CD4-positive, alpha-beta T cell treated with Interferon alpha-2 for 1 hour (primary cell): ENCODE measurements at places on chromosomes 4 and X.
A peak's percentile ranks its signal among the peaks of the same experiment; 100 is the strongest.

- DNase-seq, result no peak
Measured at GRCh38 chrX:19760345-19760744, 127.1 kb downstream of the SH3KBP1 start.

GRCh38 chr4:15587649-15588048 is 67.5 kb downstream of the FBXL5 start:
- DNase-seq, result no peak

DNA sequence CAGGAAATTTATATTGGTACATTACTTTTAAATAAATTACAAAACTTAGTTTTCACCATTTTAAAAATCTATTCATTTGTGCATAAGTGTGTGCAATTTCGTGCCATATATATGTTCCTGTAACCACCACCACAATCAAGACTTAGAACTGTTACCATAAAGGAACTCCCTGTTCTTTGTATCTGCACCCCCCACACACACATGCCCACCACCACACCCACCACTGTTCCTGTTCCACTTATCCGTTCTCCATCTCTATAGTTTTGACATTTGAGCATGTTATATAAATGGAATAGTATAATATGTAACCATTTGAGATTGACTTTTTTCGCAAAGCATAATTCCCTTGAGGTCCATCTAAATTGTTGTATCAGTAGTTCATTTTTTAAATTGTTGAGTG is 73.7 kb downstream of the TAF1 start:
- no peak for DNase-seq

- peak; percentile 52 for DNase-seq
Measured at GRCh38 chrX:154351183-154352011, 23.0 kb downstream of the FLNA start.

DNA sequence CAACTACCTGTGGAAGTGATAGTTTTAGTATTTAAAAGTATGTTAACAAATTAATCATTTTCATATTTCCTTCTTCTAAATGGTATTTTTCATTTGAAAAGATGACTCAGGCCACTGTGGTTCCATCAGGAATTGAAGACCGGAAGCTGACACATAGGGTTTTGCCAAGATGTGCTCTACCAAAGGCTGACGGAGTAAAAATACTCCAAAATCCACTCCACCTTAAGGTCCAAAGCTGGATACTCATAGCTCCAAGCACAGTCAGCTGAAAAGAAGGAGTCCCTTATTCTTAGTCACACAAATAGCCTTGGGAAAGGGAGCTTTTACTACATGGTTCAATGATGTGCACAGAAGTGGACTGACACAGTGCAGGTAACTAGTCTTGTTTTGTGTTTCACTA is 472.0 kb downstream of the ARAP2 start:
- DNase-seq, result no peak

DNA sequence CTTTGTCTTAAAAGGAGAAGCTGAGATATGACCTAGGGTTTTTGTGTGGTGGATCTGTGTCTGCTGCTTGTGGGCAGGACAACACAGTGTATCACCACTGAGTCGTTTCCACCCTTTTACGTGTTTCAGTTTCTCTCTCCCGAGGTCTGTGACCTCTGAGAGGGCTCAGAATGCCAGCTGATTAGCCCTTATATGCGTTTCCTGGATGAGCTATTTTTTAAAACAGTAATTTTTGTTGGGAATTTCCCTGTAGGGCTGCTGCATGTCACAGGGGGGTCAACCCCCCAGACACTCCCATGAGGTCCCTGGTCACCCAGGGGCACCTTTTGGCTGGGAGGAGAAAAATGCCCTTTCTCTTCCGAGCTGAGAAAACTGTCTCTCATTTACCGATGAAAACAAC is 170.4 kb upstream of the CASK start:
- no peak for DNase-seq

DNA sequence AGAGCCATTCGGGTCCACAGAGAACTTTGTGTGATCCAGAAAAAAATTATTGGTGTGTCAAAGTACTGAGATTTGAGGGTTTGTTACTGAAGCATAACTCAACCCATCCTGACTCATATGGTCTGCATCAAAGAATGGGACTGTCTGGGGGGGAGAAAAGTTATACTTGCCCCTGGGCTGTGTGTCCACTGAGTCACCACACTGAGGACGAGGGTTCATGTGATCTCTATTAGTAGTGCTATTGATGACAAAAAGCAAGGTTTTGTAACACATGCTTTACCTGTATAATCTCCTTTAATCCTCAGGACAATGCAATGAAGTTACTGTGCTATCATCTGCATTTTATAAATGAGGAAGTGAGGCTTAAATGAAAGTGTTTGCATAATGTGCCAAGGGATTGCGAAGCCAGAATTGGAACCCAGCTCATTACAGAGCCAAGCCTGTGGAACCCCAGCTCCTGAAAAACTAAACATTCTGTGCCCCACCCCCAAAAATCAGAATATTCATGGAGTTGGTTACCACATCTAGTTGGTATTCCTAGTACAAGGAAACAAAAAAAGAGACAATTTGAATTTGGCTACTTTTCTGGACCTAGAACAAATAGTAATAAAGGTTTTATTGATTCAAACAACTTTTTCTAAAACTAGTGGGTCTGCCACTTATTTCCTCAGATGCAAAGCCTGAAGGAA is 31.2 kb downstream of the CCDC149 start:
- no peak for DNase-seq

DNA sequence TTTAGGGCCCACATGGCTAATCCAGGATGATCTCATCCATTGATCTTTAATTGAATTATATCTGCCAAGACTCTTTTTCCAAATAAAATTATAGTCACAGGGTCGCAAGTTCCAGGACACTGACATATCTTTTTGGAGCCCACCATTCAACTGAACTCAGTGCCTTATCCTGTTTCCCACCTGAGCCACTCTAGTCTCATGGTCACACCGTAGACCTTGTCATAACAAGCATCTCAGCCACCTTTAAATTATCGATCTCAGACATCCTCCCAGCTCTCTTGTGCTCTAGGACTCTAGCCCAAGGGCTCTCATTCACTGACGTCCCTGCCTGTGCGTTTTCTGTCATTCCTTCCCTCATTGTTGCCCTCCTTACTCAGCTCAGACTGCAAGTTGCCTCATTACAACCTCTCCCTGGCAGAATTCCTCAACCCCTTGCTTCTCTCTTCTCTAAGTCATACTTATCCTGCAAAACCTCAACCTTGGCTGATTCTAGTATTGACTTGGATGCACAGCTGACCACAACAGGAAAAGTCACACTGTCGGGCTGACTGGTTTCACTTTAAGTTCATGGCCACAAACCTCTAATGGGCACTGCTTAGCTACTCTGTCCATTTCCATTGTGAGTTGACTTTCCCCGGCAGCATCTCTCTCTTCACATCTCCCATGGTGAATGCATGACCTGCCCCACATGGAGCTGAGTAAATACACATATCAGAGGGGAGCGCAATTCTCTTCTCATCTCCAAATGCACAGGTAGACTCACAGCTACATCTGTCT is 91.0 kb upstream of the TRIM2 start:
- peak; percentile 23 for DNase-seq

DNA sequence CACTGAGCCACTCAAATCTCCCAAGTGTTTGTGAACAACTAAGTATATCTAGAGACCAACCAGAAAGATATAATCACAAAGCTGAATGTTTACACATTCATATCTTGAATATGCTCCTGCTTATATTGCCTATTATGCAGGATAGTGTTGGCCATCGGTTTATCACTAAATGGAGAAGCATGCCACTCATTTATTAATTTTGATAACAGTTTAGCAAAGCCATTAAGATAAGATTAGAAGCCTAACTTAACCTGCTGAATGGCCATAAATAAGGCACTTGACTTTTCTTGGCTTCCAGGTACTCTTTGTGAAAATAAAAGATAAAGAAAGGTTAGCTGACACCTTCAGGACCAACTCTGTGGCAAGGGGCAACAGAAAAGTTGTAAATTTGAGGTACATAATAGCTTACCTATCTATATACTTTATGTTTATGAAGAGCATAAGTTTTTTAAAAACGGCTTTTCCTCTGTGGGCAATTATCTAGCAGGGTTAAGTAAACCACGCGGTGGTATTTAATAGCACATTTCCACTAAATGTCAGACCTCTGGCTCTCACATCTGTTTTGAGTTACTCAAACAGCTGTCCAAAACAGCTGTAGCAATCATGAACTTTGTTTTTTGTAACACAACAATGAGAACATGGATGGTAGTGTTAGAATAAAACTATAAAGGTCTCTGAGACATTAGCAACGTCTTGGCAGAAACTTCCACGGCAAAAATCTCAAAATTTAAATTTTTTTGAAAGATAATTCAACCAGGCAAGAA is 58.8 kb upstream of the FTHL17 start:
- no peak for DNase-seq

DNA sequence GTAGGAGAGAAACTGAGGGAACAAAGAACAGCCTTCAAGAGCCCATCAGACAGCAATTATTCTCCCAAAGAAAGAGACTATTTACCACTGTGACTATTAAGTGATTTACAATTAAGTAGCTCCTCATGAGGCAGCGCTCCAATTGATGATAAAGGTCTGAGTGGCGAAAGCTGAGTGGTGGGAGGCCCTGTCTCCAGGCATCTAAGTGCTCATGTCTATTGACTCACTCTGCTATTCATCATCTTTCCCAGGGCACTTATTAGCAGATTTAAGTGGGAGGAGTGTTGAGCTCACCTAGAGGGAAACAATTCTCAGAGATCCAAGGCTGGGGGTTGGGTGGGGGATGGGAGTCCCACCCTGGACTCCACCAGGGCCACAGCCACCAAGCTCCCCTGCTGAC is 23.3 kb downstream of the AMER1 start:
- DNase-seq, result no peak

DNA sequence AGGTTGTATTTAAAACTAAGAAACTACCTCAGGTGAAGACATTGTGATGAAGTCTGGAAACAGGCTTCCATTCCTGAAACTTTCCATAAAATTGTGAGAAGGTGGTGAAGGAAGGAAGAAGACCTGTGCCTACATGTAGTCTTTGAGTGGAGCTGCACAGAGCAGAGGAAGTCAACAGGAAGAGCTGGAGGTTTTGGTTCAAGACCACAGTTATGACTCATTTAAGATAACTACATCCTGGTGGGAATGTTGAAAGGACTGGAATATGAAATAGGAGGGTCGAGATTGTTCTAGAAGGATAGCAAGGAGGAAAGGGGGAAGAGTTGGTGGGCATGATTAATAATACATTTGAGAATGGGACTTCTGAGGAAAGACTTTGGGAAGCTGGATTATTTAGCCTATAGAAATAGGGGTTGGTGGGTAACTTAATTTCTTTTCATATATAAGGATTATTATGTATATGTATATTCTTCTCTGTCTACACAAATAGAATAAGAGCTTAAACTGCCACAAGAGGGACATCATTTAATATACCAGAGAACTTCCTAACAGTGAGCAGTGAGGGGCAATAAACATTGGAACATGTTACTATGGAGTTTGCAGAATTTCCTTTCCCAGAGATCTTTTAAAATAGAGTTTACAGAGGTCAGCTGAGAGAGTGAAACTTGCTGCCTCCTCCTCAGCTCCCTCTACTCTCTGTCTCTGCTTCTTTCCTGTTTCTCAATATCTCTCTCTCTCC is 23.5 kb downstream of the AWAT2 start:
- DNase-seq, result no peak

DNA sequence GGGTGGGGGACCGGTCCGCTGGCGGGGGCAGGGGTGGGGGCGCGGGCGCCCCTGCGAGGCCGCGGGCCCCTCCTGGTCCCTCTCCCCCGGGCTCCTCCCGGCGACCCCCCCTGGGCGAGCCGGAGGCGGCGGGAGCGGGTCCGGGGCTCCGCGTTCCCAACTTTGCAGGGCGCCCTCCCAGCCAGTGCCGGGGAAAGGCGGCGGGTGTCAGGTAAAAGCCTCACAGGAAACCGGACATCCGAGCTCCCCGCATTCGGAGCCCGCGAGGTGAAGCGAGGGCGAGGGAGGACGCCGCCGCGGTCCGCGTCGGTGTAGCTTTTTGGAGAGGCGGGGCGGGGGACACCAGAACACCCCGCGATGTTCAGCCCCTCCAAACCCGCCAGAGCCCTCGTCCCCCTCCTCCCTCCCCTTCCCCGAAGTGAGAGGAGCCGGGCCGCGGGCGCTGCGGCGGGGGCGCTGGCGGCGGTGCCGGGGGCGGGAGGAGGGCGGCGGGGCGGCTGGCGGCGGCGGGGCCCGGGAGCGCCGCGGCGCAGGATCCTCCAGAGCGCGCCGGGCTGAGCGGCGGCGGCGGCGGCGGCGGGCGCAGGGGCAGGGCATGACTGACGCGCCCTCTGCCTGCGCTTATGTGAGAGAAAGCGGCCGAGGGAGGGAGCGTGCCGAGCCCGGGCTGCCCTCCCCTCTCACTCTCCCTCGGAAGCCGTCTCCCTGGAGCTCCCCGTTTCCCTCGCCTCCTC is at the start of gene VEGFC:
VEGFC (minus strand) TSS at position 597 of the 734 bp plus-strand sequence. CDS start 611 bp downstream, outside the sequence.
- DNase-seq, result no peak

DNA sequence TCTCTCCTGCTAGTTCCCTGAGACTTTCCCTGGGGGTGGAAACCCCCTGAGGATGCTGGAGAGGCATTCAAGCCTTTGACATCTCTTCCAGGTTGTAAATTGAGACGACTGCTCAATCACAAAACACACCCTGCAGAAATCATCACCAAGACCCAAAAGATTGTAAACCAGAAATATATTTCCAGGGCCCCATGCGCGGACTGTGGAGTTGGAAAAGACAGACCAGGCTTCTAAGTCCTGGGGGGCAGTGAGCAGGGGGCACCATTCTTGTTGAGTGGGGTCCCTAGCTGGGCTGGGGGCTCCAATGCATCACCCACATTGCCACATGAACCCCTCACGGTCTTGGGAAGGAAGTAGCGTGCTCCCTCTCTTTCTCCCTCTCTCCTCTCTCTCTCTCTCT is 87.9 kb upstream of the C4orf50 start:
- no peak for DNase-seq

DNA sequence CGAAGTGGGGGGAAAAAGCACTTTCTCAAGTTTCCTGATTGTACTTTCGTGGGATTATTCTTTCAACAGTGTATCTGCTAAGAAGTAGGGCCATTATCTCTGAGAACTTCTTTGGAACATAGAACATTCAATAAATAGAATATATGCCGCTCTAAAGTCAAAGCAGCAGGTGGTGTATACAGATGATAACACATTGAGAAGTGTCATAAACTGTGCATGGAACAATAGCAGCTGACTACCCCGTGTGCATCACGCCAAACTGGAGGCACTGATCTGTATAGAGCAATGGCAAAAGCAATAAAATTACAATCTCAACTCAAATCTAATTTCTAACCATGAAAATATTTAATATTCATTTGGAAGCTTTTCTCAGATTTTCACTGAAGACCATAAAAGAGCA is 175.3 kb downstream of the DCTD start:
- no peak for DNase-seq

DNA sequence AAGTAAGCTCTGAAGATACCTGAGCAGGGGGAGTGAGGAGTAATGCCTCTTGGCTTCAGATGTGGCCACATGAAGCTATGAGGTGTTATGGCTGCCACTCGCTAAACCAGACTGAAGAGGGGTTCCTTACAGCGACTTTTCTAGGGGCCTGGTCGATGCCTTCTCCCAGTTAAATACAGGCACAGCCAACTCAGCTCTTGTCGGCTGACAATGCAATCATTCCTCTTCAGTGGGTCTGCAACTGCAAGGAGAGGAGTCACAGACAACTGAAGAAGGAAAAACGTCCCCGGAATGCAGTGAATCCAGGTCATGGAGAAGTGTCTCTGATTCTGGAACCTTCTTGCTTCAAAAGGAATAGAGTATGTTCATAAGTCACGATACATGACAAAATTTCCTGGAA is 106.4 kb downstream of the RNF150 start:
- DNase-seq, result no peak
